SIG-M5 (cell line): ENCODE measurements at places on chromosomes 2 and 18.
A peak's percentile ranks its signal among the peaks of the same experiment; 100 is the strongest.

- DNase-seq = no peak
Observed at GRCh38 chr2:210792000-210792399, 235.6 kb downstream of the CPS1 start.

DNA sequence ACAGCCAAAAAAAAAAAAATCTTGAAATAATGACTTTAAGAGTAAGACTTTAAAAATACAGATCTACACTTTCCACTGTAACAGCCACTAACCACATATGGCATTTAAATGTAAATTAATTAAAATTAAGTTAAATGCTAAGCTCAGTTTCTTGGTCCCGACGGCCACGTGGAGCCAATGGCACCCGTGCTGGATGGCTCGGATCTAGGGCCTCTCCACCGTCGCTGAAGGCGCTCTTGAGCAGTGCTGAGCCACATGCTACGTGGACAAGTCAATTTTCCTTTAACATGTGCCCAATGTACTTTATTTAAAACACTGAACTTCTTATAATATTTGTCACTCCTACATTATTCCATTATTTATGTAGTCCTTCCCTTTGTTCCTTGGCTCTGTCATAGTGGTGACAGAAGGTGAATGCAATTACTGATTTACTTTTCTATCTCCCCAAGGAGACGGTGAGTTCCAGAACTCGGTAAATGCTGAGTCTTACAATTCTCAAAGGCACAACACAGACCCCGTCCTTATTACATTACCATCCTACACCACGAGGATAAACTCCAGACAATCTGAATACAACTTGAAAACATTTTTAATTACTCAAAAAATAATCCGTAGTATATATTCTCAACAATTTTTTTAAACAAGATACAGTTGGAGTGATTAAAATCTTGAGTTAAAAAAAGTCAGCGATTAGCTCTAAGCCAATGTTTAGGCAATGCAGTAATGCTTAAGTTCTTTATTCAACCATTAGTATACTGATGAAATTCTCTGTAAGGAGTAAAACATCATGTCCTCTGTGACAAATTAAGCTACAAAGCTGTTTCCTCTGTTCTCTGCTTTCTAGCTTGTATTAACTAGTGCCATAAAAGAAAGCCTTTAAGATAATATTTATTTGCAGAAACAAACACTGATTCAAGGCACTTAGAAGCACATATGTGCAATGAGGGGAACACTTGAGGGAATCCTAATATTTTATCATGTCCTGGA lies 95.1 kb downstream of the AFF3 start:
- DNase-seq = no peak

GRCh38 chr2:64988420-64989125 lies 626 bp upstream of the SLC1A4 start:
- no peak for DNase-seq

- no peak for DNase-seq
Observed at GRCh38 chr18:35658112-35658511, 76.6 kb downstream of the GALNT1 start.

GRCh38 chr2:55163941-55164390 lies 68.1 kb downstream of the CLHC1 start:
- DNase-seq = no peak

DNA sequence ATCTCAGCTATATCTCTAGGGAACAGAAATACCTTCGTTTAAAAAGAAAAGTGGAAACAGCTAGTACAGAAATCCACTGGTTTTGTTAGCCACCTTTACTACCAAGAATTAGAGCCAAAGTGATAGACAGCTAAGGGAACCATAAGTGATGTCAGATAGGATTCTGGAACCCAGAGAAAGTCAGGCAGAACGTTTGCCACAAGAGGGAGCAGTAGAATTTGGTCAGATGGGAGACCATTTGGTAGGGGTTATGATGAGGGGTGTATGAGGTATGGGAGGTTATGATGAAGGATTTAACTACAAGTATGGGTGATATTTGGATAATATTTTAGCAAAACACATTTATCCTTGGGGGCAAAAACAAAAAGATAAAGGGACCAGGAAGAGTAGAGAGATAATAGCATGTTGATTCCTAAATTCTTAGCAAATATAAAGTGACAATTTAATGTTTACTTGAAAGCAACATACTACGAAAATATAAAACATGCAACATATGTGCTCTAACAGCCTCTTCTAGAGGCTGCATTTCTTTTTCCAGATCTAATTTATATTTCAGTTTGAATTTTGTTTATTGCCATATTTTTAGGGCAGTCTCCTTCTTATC lies 3.3 kb downstream of the SLC8A1 start:
- DNase-seq = no peak

DNA sequence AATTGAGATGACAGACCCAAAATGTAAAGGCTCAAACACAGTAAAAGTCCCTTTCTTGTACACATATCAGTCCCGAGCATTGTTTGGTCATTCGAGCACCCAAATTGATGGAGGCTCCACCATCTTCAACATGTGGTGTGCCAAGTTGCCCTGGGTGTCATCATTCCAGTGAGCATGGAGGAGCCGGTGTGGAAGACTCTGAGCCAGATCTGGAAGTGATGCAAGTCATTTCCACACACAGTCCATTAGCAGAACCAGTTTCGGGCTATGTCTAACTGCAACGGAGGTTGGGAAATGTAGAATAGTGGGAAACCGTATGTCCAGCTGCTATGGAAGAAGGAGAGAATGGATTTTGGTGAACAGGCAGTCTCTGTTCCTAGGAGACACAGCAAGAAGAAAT lies 40.9 kb upstream of the BZW1 start:
- no peak for DNase-seq

DNA sequence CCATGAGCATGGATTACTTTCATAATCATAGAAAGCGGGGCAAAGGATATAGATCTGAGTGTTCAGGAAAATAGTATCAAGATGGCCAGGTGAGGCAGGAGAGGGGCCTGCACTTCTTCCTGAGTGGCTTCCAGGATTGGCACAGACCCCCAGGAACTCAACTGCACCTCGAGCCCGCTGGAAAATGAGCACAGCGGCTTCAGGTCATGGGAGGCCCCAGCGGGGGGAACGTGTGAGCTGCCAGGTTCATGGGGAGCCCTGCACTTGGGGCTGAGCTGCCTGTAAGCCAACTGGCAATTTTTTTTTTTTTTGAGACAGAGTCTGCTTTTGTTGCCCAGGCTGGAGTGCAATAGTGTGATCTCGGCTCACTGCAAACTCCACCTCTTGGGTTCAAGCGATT lies 81.5 kb upstream of the ODC1 start:
- no peak for DNase-seq

DNA sequence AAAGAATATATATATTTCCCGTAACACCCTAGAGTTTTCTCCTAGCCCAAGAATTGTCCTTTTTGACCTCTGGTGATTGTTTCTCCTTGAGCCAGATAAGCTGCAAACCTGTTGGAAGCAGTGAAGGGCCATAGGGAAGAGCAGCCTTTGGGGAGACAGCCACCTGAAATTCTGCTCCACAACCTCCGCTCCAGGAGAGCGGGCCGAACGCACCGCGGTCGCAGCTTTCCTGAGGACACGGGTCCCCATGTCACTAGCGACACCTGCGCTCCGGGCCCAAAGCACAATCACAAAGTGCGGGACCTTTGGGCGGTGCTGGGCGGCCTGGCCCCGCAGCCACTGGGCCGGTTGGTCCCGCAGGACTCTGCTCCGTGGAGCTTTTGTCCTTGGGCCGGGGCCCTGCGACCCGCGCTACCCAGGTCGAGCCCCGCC lies 557 bp upstream of the DSG2 start:
- DNase-seq = no peak

GRCh38 chr2:96528700-96529375 lies 7.7 kb upstream of the ARID5A start:
- no peak for DNase-seq

DNA sequence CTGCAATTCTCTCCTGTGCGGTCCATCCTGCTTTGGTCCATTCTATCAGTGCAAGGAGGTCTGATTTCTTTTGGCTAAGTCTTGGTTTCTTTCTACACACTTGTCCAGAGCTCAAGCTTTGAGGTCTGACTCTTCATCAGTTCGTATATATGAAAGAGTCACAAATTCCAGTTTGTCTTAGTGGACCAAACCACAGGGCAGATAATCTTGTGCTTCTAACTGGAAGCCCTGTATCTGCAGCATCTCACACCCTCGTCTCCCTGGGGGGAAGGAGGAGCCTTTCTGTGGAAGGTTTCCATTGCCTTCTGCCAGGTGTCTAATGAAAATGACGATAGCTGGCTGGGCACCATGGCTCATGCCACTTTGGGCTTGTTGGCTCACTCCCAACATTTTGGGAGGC lies 148.5 kb downstream of the SPP2 start:
- no peak for DNase-seq

GRCh38 chr2:174076040-174076439 lies 110.9 kb upstream of the SP3 start:
- DNase-seq = no peak

DNA sequence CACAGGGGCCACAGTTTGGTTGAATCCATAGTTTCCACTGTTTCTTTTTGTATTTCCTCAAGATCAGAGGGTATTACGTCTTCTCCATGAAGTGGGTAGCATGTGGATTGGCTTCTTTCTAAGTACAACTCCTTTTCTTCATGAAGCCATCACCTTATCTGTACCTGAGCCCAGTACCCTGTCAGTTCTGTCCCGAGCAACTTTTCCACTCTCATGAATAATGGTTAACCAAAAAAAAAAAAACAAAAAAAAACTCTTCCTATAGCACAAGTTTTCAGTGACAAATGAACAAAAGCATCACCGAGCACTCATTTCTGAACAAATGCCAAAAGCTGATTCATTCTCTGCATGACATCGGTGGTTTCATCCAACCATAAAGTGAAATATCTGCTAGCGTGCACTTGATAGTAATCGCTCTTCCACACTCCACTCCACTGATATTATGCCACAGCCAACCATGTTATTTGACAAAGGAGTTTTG lies 53.0 kb upstream of the CCDC150 start:
- no peak for DNase-seq

GRCh38 chr2:182088681-182089320 lies 103.1 kb downstream of the PPP1R1C start:
- DNase-seq = no peak

GRCh38 chr2:14182227-14182946 lies 450.1 kb upstream of the LRATD1 start:
- DNase-seq = no peak

DNA sequence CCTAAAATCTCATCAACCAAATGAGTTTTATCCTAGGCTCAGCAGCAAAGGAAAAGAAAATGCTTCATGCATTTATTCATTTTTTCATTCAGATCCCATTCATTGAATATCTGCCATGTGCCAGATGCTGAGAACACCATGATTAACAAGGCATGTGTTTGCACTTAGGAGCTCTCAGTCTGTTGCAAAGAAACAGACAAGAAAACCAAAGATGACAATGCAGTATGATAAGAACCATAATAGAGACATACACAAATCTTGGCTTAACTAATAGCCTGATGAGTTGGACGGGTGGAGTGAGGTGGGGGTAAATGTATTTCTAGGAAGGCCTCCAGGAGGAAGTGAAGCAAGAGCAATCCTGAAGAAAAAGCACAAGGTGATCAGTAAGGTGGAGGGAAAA lies 177.8 kb upstream of the SCN7A start:
- no peak for DNase-seq

DNA sequence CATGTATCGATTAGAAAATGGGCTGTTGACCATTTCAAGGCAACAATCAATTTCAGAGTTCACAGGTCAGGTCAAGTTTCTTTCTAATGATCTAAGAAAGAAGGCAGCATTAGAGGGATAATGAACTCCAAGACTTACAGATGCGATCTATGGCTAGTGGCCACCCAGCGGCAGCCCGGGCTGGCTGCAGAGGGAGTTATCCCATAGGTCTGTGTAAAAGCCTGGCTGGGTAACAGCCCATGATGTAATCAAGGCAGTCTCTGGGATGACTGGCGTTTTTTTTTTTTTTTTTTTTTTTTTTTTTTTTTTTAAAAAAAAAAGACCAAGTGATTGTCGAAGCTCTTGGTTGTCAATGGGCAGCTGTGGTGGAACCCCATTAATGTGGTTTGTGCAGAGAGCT lies 171.1 kb upstream of the SKOR2 start:
- no peak for DNase-seq

- no peak for DNase-seq
Observed at GRCh38 chr2:160918906-160919503, 241.2 kb upstream of the TANK start.

- DNase-seq = no peak
Observed at GRCh38 chr2:240387669-240388358, 47.6 kb upstream of the GPC1 start.

DNA sequence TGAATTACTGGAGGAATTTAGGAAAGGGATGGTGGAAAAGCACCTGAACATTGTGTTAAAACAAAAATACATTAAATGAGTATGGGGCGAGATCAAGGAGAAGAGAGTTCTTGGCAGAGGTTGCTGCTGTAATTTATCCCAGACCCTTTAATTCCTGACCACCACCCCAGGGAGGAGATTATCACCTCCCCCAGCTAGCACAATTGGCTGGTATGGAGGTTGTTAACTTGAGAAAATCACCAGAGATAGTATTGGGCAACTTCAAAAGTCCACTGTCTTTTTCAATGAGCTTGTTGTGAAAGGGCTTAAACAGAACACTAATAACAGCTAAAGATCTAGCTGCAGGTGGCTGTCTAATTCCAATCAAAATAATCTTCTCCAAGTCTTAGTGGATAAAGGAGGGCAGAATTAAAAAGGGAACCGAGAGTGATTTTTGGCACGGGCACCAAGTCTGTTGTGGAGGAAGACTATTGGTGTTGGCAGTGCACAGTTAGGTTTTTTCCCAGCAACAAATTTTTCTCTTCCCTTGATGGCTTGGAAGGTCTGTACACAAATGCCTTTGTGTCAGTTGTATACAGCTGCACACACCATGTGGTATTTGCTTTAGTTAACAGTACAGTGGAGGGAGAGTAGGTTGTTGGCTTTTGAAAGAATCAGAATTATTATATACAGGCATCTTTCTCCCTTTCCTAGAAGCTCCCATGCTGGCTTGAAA lies 289.5 kb downstream of the SLC4A3 start:
- DNase-seq = no peak

DNA sequence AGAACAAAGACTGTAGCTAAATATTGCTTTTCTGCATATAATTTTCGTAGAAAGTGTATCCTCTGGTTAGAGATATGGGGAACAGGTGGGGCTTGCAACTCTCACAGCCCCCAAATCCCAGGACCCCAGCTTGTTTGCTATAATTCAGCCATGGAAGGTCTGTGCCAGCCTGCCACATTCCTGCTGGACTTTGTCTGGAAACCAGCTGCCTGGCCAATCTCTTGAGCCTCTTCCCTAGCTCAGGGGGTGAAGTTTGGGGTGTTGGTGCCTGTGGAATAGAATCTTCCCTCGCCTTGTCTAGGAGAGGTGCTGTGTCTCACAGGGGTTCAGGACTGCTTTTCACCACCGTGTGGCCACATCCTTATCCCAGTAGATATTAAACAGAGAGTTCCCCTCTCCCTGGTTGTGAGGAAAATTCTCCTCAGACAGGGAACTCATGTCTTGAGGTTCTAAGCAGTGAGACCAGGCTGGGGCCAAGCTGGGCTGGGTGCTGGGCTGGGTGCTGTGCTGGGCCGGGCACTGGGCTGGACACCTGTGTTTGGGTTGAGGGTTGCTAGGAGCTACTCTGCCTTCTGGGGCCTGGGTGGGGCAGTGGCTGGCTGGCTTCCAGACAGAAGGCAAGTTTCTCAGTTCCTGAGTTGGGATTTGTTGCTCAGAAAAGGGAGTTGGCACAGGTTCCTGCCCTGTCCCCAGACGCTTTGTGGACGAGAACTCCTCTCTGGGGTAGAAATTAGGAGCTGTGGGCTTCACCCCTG lies 12.3 kb downstream of the TOGARAM2 start:
- no peak for DNase-seq

GRCh38 chr2:28423856-28424605 lies 31.4 kb downstream of the FOSL2 start:
- peak; percentile 39 for DNase-seq

GRCh38 chr18:69725855-69726508 lies 221.7 kb downstream of the CD226 start:
- no peak for DNase-seq

GRCh38 chr2:190465060-190465459 lies 56.9 kb downstream of the MFSD6 start:
- DNase-seq = no peak
